ENCODE measurements at places on chromosomes 12 and 14.

DNA sequence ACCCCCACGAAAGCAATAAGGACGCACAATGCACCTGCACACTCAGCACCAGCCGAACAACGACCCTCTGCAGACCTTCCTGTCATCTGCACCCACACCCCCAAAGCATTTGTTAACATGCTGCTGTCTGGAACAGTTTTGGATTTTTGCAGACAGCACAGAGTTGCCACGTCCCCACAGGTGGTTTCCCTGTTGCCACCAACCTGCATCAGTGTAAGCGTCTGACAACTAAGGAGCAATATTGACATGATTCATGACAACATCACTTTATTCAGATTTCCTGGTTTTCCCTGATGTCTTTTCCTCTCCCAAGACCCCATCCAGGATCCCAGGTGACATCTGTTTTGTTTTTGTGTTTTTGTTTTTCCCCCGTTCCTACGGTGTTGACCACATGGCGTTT is 150.7 kb upstream of the C14orf180 start:
- DNase-seq: no peak

DNA sequence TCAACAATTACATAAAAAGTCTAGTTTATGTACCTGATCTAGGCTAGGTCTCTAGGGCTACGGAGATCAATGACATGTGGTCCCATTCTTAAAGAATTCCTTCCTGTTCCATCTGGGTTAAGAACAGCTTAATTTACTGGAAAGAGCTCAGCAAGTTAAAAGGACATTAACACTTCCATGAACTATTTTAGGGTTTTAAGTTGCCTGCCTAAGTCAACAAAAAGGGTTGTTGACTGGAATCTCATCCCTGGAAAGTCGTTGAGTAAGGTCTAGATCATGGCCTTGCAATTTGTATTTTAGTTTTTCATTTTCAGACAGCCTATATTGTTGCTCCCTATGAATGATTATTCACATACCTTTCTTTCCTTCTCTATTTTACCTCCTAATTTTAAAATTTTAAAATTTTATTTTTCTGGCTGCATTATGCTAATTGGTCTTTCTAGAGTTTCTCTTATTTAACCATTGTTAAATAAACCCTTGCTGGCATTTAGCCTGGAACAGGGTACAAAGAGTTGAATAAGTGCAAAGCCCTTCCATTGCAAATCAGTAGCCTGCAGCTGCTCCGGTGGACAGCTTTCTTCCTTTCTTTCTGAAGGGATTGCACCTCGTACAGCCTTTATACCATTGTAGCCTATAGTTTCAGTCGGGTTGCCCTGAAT is 66.3 kb downstream of the VRK1 start:
- no peak for DNase-seq

- peak; percentile 98 for DNase-seq
Observed at GRCh38 chr12:92899386-92900001, 29.6 kb downstream of the EEA1 start.

- DNase-seq: no peak
Observed at GRCh38 chr12:49131894-49132461, 783 bp upstream of the TUBA1B start.

DNA sequence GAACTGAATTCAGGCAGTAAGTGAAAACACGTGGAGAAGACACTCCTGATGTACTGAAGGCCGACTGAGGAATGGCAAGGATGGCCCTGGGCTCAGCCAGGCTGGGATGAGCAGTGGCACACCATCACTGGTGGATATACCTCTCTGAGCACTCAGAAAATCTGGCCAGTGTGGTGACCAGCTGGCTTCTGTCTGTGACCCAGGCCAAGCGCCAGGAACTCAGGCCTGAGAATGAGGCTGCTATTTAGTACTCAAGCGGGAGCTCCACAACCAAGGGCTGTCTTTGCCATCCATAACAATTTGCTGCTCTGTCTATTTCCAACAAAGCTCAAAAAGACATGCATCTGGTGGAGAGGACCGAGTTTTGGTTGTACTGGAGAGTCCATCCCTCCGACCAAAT is 586.3 kb downstream of the BCL11B start:
- DNase-seq: no peak

GRCh38 chr12:4069670-4070010 is 196.4 kb upstream of the PARP11 start:
- DNase-seq: no peak

GRCh38 chr12:75954041-75954440 is 77.5 kb downstream of the PHLDA1 start:
- DNase-seq: peak; percentile 99

GRCh38 chr12:107685360-107686248 is at the start of gene PWP1:
Gene PWP1 (plus strand): TSS chr12:107685799. CDS start chr12:107685900, 101 bp downstream.
- peak; percentile 70 for DNase-seq

- no peak for DNase-seq
Observed at GRCh38 chr12:119206348-119207062, 27.8 kb downstream of the HSPB8 start.

DNA sequence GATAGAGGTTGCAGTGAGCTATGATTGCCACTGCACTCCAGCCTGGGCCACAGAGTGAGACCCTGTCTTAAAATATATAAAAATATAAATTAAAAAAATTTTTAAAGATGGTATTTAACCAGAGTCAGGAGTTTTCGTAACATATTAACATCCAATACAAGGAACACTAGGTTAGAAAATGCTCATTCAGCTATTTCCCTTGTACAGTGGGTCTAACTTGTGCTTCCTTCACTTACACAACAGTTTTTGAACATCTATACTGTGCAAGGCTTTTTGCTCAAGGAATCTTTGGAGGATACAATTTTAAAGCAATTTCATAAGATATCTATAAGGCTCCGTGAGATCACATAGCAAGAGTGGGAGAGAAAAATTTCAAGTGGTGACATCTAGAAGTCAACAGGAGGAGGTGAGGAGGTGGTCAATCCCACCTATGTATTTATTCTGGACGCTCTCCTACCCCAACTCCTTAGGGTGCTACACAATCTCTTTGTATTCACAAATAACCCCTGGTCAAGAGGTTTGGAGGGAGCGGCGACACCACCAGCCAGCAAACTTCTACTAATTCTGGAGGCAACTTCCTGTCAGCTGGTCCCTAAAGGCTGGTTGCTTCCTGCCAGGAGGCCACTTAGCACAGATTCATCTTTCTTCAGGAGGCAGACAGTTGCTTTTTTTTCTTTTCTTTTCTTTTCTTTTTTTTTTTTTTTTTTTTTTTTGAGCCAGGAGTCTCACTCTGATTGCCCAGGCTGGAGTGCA is 22.2 kb downstream of the DUSP16 start:
- no peak for DNase-seq

DNA sequence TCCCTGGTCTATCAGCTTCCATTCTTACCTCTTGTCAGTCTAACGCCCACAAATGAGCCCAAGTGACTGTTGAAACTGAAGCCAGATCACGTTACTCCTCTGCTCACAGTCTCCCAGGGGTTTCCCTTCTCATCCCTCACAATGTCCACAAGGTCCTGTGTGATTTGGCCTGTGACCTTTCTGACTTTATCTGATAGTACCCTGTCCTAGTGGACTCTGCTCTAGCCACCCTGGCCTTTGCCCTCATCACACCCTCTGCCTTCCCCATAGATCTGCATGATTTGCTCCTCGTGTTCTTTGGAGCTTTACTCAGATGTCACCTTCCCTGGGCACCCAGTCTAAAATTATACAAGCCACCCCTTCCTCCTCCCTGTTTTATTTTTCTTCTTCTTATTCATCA is 55.5 kb downstream of the RDH12 start:
- DNase-seq: no peak

DNA sequence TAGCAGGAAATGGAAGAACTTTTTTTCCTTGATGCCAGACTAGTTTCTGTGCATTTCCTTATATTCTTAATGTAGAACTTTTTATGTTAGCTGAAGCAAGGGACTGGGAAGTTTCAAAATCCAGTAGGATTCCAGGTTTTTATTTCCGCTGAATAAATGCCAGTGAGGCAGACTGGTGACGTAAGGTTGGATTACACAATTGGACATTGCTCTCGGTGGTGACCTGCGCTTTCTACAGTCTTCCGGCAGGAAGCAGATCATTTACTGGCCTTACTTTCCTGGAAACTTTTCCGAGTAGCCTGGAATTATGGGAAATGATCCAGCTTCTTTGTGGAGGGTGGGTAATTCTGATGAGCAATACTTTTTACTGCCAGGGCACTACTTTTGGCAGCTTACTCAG is 3.6 kb downstream of the IFT43 start:
- peak; percentile 45 for DNase-seq

DNA sequence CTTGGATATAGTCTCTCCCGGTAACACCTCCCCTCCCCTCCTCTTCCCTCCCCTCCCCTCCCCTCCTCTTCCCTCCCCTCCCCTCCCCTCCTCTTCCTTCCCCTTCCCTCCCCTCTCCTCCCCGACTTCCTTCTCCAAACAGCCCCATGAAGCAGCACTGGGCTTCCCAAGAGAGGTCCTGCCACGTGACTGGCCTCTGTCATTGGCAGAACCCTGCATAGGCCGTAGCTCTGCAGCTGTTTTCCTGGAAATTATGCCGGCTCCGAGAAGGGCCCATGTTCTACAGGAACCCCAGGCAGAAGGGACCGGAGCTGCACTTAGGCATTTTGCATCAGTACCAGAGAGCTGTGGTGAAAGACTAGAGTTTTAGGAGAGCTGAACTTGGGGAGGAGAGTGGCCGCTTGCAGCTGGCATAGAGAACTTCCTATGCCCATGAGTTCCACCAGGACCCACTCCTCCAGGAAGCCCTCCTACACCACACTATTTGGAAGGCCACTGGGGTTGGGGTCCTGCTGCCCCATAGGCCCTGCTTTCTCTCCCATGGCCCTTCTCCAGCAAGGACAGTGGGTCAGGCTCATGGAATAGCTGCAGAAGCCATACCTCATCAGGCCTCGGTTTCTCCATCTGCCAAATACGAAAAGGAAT is 5.1 kb upstream of the TNFAIP2 start:
- DNase-seq: no peak

DNA sequence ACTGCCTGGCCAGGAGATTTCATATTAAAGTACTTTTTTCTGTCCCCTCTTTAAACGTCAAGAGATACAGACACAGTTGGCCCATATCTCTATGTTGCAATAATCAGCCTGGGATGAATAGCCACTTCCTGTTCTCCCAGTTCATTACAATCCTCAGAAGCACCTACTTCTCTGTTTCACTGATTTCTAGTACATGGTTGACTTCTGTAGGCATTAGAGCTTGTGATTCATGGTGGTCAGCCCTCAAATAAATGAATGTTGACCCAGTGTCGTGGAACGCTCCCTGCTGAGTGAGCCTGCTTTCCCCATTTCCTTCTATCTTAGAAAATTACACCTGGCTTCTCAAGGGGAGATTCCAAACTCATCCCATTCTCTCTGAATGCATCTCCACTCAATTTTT is 416.7 kb downstream of the PDZRN4 start:
- no peak for DNase-seq

- DNase-seq: peak; percentile 88
Observed at GRCh38 chr12:76183459-76184186, 99.1 kb upstream of the NAP1L1 start.

DNA sequence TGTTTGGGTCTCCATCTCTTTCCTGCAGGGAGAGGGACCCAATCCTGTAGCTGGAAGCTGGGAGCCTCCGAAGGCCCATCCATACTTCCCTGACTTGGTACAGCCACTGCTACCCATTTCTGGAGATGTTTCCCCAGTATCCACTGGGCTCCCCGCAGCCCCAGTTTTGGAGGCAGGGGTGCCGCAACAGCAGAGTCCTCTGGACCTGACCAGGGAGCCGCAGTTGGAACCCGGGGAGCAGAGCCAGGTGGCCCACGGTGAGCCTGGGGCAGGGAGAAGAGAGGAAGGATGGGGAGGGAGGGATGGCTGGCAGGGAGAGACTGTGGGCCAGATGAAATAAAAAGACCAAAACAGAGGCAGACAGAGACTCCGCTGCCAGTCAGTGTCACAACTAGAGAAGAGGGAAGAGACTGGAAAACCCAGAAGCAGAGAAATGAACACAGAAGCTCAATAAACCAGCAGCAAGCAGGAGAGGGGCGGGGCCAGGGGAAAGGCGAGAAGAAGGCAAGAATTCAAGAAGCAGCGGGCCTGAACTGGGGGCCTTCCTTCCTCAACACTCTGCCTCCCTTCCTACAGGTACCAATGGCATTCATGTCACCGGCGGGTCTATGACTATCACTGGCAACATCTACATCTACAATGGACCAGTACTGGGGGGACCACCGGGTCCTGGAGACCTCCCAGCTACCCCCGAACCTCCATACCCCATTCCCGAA is 6.3 kb downstream of the LTBR start:
- no peak for DNase-seq

DNA sequence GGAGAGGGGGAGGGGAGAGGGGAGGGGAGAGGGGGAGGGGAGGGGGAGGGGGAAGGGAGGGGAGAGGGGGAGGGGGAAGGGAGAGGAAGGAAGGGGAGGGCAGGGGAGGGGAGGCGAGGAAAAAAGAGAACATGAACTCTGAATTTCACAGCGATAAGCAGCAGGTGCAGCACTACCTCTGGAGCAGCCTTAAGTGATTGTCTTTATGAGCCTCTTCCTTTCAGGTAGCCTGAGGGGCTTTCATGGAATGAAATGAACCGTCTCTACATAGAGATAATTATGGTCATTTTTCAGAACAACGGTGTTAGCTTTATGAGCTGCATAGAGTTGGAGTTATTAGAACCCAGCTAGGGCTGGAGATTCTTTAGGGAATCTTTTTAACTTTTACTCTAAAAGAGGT is 18.1 kb upstream of the PTCSC3 start:
- DNase-seq: no peak

DNA sequence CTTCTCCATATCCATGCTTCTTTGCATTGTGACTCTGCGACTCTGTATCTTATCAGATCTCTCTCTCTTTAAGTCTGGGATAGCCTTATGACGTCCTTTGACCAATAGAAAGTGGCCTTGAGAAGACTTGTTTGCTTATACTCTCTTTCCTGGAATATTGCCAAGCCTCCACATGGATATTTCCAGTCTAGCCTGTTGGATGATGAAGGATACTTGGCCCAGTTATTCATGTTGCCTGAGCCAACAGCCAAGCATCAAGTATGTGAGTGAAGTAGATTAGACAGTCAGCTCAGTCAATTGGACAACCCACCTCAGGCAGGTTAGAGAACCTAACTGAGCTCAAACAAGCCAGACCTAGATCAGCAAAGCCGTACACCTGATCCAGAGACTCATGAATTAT is 864.2 kb upstream of the MGAT4C start:
- no peak for DNase-seq

- no peak for DNase-seq
Observed at GRCh38 chr14:58298477-58299400, at the start of gene ARID4A. Gene ARID4A (plus strand): TSS chr14:58298555. CDS start chr14:58299855, 1,300 bp downstream.

DNA sequence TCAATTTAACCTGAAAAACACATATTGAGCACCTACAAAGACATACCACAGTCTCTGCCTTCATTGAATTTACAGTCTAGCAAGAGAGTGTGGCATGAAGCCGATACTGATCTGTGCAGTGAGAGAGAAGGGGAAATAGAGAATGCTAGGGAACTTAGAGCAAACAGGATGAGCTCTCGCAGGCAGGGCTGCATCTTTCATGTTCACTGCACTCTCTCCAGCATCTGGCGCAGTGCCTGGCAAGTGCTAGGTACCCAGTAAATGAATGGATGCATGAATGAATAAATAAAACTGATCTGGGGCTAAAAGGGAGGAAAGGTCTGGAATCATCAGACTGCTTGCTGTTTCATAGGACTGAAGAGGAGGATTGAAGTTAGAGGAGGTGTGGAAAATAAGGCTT is 256.5 kb upstream of the NPAS3 start:
- no peak for DNase-seq
